ENCODE measurements at places on chromosomes 1 and 21.

DNA sequence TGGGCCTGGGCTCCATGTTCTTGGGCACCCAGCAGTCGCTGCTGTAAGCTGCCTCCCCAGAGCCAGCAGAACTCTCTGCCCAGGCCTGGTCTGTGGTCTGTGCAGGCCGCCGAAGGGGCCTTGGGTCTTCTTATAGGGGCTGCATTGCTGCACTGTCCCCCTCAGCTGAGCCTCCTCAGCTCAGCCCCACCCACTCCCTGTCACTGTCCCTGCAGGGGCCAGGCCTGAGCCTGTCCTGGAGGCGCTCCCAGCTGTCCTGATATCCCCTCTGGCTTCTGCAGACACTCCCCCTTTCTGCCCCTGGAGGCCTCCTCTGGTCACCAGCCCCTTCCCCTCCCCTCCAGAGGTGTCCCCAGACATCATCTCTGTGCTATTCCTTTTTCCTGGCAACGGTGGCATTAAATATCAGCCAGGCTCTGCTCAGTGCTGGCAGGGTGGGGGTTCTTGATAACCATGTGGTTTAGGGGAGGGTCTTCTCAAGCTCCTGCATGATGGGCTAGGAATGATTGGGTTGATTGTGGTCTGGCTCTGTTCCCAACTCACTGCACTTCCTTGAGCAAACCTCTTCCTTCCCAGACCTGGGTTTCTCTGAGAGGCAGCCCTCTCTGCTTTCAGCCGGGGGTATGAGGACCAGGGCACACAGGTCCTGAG is 3.7 kb upstream of the FOXO6 start:
- DNase-seq: peak; percentile 25

- DNase-seq: no peak
Observed at GRCh38 chr1:183920651-183921050, 115.7 kb downstream of the RGL1 start.

DNA sequence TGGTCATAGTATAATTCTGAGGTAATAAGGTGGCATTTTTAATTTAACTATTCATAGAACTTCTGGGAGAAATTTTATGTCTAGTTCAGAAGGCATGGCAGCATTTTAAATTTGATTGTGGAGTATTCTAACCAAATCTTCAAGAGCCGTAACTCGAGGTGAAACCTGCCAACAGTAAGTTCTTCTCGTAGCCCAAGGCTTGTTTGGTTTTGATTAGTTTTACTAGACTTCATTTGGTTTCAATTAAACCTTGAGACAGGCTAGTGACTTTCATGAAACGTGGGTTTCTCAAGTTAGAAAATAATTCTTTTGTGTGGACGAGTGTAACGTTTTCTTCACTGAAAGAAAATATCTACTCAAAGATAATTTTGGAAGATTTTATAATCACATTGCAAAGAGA is 395.5 kb downstream of the USP25 start:
- no peak for DNase-seq

GRCh38 chr1:155472491-155473083 is 90.0 kb downstream of the ASH1L start:
- no peak for DNase-seq

GRCh38 chr1:215992620-215993019 is 425.5 kb downstream of the KCTD3 start:
- peak; percentile 77 for DNase-seq

DNA sequence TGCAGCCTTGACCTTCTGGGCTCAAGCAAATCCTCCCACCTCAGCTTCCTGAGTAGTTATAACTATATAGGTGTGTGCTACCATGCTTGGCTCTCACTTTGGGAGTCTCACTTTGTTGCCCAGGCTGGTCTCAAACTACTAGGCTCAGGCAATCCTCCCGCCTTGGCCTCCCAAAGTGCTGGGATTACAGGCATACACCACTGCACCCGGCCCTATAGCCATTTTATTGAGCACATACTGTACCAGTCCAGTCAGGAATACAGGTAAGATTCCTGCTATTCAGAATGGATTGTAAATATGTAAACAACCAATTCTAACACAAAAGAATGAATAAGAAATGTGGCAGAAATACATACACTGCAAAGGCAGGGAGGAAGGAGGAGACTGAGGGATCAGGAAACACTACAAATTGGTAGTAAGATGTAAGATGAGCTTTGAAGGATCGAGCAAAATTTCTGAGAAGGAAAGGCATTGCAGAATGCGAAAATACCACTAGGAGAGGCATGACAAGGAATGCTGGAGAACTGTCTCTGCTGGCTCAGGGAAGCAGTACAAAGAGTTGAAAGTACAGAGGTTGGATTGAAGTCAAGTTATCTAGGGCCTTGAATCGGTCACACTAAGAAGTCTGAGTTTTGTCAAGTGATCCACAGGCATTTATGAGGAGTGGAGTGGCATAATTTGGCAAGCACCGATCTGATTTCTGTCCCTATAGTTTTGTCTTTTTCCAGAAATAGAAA is 60.4 kb downstream of the LHX4 start:
- DNase-seq: no peak

- no peak for DNase-seq
Observed at GRCh38 chr1:63199706-63200335, 122.5 kb upstream of the FOXD3 start.

- DNase-seq: no peak
Observed at GRCh38 chr1:206831650-206832049, 33.8 kb upstream of the IL20 start.

- DNase-seq: no peak
Observed at GRCh38 chr1:44851308-44851707, 8.3 kb upstream of the PTCH2 start.

- DNase-seq: peak; percentile 5
Observed at GRCh38 chr1:174297351-174297750, 138.0 kb downstream of the RABGAP1L start.

DNA sequence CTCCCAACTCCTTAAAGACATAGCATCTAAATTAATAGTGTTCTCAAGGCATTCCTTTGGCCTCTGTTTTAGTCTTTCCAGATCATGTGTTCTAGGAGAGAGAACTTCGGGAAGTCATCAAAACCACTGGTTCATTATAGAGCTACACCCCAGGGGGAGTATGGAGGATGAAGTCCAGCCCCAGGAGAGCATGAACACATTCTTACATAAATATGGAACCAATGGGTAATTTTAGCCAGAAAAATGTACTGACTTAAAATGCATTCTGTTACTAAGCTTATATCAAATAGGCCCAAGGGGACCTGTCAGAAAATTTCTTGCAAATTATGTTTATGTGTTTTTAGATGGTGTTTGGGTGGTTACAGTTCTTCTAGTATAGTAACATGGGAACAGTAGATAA is 165.2 kb downstream of the NTMT2 start:
- no peak for DNase-seq

DNA sequence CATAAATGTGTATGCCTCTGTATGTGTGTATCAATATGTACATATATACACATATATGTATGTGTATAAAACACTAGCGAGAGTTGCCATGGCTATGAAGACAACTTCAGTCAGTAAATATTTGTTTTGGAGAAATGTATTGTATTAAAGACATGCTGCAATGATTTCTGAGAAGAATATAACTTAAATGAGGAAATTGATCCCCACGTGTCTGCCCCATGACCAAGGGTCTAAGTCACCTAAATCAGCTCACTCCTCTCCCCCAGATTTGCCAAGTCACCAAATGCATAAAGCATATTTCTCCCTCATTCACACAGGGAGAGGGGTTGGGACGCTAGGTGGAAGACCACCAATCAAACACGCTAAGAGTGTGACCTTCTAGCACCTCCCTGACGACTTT is 58.3 kb upstream of the LYST start:
- peak; percentile 35 for DNase-seq

DNA sequence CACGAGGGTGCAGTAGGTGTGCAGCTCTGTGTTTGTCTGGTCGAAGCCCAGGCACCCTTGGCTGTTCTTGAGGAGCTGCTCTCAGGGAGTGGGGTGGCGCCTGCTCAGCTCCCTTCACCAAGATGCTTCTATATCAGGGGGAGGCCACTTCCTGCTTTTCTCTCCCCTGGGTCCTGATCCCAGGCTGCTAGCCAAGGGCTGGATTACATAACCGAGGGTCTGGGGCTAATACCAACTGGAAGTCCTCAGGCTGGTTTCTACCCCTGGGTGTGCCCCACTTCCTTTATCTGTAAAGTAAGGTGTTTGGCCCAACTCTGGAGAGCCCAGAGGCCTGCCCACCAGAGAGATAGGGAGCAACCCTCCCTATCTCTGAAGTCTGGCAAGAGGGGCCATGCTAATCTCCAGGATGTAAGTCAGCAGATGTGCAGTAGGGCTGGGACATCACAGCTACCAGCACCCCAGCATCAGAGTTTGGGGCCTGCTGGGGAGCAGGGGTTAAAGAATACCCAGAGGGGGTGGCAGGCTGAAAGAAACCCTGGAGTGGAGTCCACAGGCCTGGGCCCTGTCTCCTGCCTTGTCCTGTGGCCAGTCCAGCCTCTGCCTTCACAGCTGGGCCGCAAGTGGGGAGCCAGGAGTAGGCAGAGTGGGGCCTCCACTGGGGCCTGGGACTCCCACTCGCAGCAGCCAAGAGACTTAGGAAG is 2.1 kb downstream of the SELENBP1 start:
- DNase-seq: peak; percentile 53

- peak; percentile 50 for DNase-seq
Observed at GRCh38 chr1:184395937-184396480, 9.2 kb downstream of the C1orf21 start.

DNA sequence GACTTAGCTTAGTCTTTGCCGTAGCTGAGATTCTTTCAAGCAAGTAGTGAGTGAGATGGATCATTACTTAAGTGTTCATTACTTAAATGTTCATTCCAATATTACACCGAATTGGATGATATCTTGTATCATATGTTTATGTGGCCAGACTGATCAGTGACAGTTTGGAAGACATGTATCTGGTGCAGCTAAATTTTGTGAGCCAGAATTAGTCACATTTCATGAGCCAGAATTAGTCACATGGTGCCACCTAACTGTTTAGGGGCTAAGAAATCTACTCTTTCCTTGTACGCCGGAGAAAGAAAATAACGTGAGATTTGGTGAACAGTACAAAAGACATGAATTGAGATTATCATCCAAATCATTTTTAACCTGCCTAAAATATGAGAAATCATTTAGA is 355.6 kb downstream of the USP25 start:
- no peak for DNase-seq

DNA sequence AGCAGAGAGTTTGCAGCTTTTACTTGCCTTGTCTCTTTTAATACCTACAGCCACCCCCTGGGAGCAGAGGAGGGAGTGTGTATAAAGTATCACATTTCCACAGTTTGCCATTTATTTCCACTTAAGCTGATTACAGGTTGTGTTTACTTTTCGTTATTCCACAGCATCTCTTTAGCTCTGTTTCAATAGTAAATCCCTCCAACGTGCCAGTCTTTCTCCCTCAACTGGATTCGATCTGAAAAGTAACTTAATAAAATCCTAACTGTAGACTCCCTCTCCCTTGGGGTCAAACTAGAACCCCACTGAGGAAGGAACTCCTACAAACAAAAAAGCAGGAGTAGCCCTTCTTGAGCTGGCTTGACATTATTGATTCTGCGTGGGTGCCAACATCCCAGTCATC is 3.1 kb upstream of the FCGR2A start:
- DNase-seq: peak; percentile 49

- no peak for DNase-seq
Observed at GRCh38 chr1:87760155-87760554, 431.5 kb downstream of the LMO4 start.

DNA sequence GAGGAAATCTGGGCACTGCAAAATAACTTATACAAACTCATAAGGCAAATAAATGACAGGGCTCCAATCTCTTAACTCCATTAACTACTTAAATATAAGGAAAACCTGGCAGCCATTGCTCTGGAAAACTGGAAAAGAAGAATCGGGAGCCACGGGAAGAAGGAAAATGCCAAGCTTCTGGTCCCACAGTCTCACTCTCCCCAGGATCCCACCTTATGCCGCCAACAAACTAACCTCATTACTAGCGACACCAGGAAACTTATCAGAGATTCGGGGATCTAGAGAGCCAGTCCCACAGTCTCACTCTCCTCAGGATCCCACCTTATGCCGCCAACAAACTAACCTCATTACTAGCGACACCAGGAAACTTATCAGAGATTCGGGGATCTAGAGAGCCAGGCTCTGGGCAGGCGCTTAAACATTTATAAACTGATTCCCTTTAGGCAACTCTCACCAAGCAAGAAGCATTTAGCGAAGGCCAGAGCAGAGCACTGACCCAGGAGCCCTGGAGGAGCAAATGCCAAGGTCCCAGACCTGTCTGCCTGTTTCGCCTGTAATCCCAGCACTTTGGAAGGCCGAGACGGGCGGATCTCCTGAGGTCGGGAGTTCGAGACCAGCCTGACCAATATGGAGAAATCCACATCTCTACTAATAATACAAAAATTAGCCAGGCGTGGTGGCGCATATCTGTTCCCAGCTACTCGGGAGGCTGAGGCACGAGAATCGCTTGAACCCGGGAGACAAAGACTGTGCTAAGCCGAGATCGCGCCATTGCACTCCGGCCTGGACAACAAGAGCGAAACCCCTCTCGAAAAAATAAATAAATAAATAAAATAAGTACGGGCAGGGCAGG is 720 bp downstream of the PSMB2 start:
- no peak for DNase-seq

GRCh38 chr1:210373878-210374599 is 45.3 kb downstream of the HHAT start:
- peak; percentile 85 for DNase-seq

DNA sequence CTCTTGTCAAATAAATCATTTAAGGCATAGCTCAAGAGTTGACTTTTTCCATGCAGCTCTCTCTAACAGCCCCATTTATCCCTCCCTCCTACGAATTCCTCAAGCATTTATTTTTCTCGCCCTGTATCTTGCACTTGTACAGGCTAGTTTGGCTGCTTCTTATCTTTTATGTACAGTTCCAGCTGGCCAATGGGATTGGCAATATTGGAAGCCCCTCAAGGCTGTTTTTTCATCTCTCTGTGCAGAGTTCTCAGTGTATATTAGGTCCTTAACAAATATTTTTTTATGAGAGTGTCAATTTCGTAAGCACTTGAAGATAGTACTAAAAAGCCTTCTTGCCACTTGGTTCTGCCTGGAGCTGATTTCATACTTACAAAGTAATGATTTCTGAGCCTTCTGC is 356.0 kb downstream of the ST6GALNAC3 start:
- no peak for DNase-seq

DNA sequence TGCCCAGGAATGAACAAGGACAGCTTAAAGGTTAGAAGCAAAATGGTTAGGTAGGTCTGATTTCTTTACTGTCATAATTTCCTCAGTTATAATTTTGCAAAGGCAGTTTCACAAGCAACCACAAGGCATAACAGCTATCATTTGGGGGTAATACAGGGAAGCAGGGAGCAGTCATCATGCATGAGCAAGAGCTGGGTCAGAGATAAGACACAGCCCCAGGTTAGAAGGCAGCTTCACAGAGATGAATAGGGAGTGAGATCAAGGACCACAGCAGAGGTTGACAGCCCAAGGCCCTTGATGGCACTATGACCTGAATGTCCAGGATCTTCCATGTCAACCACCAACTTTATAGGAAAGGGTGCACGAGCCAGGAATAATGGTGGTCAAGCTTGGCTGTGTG is 9.0 kb upstream of the CSRP1 start:
- DNase-seq: no peak

GRCh38 chr1:200675588-200675852 is 5.8 kb upstream of the DDX59 start:
- no peak for DNase-seq

- DNase-seq: no peak
Observed at GRCh38 chr1:18484721-18485120, 4.0 kb downstream of the KLHDC7A start.

- DNase-seq: no peak
Observed at GRCh38 chr1:15509586-15509985, 14.4 kb downstream of the CASP9 start.

GRCh38 chr1:209741889-209742288 is 14.0 kb upstream of the TRAF3IP3 start:
- DNase-seq: no peak

All from NCI-H69 (cell line).